Aorta (tissue), 5 donors: ENCODE measurements at places on chromosomes 11 and 22. TPM values are rescaled to one million over a fixed set of nuclear protein-coding genes. Genes with fewer than 3 reads are reported as not detected.
A peak's percentile ranks its signal among the peaks of the same experiment; 100 is the strongest.

C22orf15 gene
- total RNA-seq = not detected

OR10A2 gene
- total RNA-seq = not detected

PAMR1 gene
- total RNA-seq = 2.3 TPM

DNA sequence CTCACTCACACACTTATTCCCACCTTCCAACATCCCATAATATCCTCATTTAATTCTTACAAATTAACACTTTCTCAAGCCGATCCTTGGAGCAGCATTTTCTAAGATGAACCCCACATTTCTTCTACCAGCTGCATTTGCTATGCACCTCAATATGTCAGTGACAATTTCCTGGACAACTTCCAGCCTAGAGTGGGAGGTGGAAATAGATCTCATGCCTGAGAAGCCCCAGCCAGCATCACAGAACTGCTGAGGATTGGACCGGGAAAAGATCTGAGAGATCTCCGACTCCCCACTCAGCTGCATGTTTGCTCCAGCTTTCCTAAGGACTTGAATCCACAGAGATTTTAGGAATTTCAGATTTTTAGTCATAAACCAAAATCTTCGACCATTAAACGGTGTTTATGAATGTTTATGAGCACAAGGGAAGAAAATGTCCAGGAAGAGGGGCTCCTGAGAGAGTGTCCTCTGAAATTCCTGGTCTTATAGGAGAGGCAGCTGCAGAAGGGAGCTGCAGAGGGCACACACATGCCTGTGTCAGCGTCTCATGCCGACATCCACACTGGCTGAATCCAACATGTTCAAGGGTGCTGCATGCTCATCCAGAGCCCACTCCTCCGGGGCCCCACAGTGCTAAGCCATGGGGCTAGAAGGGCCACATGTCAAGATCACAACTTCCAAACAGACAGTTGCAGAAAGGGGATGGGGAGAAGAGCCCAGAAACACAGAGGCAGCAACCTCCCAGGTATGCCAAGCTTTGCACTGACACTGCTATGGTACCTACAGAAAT, 68.6 kb downstream of the MICAL3 start:
- H3K36me3 ChIP-seq = no peaks in the 10 kb centered on the region
- no peak overlapping the region for H3K27ac ChIP-seq
- H3K4me1 ChIP-seq = no peaks in the 10 kb centered on the region

GRCh38 chr22:25953276-25953675, 211.3 kb downstream of the MYO18B start:
- no peaks in the 10 kb centered on the region for H3K27me3 ChIP-seq
- no peak overlapping the region for H3K4me3 ChIP-seq
- peaks cover 25% of the 10 kb centered on the region for H3K36me3 ChIP-seq
- DNase-seq = no peak
- H3K4me1 ChIP-seq = no peaks in the 10 kb centered on the region
- H3K27ac ChIP-seq = no peak overlapping the region

GRCh38 chr11:123196060-123196714, 1.1 kb upstream of the CLMP start:
- DNase-seq = no peak
- H3K27me3 ChIP-seq = no peaks in the 10 kb centered on the region
- H3K4me3 ChIP-seq = no peak overlapping the region
- no peaks in the 10 kb centered on the region for H3K36me3 ChIP-seq
- peak overlapping the region; percentile 85 for H3K27ac ChIP-seq

DNA sequence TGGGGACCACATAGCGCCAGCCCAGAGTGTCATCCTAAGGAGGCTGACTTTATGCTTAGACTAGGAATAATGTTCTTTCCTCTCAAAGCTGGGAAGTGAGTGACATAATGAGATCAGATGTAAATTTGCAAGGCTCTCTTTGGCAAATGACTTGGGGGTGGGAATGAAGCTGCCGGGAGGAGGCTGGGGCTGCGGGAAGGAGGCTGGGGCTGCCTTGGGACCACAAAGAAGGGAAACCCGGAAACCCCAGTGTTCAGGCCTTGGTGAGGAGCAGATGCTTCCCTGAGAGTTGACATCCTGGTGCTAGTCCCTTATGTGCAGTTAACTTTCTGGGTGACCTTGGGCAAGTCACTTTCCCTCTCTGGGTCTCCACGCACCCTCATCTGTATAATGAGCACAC, 182.0 kb downstream of the CHST1 start:
- H3K36me3 ChIP-seq = no peaks in the 10 kb centered on the region
- no peaks in the 10 kb centered on the region for H3K27me3 ChIP-seq
- H3K4me3 ChIP-seq = no peak overlapping the region
- no peaks in the 10 kb centered on the region for H3K4me1 ChIP-seq
- no peak for DNase-seq

DNA sequence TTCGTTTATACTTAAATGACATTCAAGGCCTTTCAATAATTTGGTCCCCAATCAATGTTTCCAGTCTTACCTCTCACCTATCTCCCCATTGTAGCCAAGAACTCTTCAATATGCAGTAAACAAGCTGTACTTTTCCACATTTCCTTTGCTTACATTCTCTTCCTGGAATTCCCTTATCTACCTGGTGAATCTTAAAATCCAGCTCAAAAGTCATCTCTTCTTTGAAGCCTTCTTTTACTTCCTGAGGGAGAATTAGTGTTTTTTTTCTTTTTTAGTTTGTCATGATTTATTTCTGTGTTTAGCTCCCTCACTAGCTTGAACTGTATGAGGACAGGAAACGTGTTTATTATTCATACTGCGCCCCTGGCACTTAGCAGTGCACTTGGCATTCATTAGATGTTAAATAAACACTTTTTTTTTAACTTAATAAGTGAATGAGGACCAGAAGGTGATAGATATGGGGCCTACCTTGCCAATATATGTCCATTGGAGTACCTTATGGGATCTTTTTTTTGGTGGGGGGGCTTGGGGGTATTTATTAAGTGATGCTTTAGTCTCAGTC, 4.9 kb upstream of the PTS start:
- no peak for DNase-seq
- no peaks in the 10 kb centered on the region for H3K27me3 ChIP-seq
- H3K4me3 ChIP-seq = no peak overlapping the region
- no peaks in the 10 kb centered on the region for H3K36me3 ChIP-seq

DNA sequence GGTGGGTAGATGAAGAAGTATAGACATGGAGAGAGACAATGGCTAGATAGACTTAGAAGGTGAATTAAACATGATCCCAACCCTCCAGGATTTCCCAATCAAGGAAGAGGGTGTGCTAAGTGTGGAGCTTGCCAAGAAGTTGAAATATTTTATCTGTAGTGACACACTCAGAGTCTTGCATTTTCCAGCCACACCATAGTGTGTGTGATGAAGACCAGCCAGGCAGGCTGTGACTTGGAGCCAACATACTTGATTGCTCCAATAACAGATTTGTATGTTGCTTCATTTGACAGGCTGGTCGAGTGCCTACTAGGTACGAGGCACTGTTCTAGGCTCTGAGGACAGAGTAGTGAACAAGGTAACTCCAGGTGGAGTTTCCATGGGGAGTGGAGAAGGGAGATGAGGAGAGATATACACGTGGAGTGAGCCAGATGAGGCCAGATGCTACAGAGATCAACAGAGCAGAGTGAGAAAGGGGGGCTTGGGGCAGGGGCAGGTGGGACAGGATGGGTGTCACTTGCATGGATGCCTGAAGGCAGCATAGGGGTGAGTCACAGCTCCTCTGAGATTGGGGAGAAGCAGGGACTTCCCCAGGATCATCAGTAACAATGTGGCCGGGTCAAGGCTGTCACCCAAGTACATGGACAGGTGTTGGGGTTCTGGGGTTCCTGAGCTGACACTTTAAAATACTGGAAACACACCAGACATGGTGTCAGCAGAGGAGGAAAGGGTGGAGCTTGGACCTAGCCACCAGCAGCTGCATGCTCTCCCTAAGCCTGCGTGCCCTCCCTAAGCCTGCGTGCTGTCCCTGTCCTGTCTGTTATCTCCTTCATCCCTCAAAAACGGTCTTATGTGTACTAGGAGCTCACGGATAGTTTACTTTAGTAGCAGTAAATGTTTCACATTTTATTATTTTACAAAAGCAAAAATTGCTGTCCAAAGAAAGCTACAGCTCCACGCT, 23.6 kb downstream of the PDGFB start:
- H3K4me1 ChIP-seq = no peaks in the 10 kb centered on the region
- H3K27me3 ChIP-seq = no peaks in the 10 kb centered on the region
- no peak overlapping the region for H3K4me3 ChIP-seq
- DNase-seq = peak; percentile 29
- H3K36me3 ChIP-seq = no peaks in the 10 kb centered on the region
- no peak overlapping the region for H3K27ac ChIP-seq

GRCh38 chr11:73464347-73464746, 88.1 kb downstream of the RELT start:
- no peaks in the 10 kb centered on the region for H3K36me3 ChIP-seq
- H3K27me3 ChIP-seq = no peaks in the 10 kb centered on the region
- DNase-seq = no peak
- H3K4me1 ChIP-seq = peaks cover 1% of the 10 kb centered on the region

- no peaks in the 10 kb centered on the region for H3K27me3 ChIP-seq
- no peak overlapping the region for H3K4me3 ChIP-seq
- H3K4me1 ChIP-seq = no peaks in the 10 kb centered on the region
- H3K36me3 ChIP-seq = peaks cover 10% of the 10 kb centered on the region
Measured at GRCh38 chr22:41664951-41665350, 23.7 kb downstream of the SNU13 start.

- peaks cover 2% of the 10 kb centered on the region for H3K4me1 ChIP-seq
- no peak overlapping the region for H3K4me3 ChIP-seq
- no peak overlapping the region for H3K27ac ChIP-seq
- no peaks in the 10 kb centered on the region for H3K27me3 ChIP-seq
- DNase-seq = no peak
Measured at GRCh38 chr11:62669420-62670161, 1.9 kb upstream of the UQCC3 start.
